ENCODE measurements at places on chromosomes 12 and 14.

GRCh38 chr12:109524466-109525278 lies 47.2 kb downstream of the UBE3B start:
- no peak for DNase-seq

DNA sequence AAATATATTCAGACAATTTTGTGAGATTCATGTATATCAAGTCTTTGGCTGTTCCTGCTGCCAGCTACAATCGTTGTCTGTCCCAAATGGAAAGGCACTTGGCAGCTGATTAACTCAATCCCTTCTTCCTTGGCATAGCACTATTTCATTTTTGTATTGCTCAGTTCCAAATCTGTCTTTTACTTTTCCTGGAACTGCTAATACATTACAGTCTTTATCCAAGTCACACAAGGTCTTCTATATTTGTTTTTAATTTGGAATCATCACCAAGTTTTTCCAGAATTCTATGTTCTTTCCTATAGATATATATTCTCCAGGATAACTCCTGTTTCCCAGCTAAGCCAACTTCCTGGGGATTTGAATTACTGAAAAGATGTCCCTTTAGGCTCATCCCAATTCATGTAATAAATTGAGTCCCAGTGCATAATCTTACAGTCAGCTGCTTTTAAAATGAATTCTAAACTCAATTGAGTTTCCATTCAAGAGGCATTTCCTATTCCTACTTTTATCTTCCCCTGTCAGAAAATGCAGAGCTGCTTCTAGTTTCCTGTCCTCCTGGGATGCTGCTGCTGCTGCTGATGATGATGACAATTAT lies 45.9 kb downstream of the DYRK2 start:
- DNase-seq = no peak

DNA sequence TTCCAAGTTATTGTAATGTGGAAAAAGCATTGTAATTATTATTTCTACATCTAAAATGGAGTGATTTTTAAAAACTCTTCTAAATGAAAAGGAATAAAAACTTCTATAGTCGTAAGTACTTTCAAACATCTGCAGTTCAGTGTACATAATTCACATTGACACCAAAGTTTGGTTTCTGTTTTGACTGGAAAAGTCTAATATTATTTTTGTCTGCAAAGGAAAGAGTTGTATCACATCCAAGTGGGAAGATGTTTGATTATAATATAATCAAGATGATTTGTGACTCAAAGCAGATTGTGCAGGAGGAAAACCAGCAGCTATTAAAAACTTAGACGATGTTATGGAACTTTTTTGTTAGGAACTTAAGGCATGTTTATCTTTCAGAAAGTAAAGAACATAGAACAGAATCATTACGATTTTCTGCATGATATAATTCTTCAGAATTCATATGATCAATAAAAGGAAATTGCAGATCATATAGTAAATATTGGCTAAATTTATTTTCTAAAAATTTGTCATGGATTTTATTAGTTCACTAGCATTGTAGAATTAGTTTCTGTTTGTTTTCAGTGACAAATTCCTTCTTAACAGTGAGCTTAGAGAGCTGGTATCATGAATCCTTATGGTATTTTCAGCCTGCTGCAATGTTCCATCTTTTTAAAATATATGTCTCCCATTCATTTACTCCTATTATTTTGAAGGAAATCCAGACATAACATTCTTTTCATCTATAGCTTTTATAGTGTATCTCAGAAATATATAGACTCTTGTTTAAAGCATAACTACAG lies 145.8 kb downstream of the MIPOL1 start:
- DNase-seq = no peak

DNA sequence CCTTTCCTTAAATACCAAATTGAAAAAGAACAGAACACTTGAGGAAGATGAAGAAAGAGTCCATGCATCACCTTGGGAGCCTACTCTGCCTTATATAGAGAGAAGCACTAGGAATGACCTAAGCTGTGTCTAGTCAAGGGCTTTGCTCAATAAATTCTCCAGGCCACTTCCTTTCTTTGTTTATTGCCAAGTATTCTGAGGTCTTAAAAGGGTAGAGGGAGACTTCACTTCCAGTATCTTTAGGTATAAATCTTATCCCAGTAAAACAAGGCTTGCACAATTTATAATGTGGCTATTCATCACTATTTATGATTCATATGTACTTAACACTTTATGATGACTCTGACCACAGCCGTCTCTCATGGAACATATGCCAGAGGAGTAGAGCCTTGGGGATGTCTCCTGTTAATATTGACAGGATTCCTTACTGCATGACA lies 85.1 kb upstream of the ARHGAP5 start:
- DNase-seq = no peak

GRCh38 chr12:51702587-51702986 lies 111.6 kb downstream of the SCN8A start:
- DNase-seq = no peak

DNA sequence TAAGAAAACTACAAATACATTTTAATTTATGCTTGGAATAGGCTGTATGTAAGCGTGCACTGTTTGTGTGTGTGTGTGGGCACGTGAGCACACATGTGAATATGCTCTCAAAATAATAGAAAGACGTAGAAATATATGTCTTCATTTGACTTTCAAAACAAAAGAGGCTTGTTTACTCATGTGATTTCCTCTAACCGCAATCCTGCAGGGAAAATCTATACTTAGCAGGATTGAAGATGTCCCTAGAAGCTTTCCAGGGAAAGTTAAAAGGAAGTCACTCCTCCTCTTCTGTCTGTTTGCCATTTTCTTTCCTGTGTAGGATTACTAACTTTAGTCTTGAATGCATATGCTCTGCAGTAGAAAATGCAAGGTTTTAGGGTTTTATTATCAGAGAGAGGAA lies 404.7 kb downstream of the MDGA2 start:
- no peak for DNase-seq

DNA sequence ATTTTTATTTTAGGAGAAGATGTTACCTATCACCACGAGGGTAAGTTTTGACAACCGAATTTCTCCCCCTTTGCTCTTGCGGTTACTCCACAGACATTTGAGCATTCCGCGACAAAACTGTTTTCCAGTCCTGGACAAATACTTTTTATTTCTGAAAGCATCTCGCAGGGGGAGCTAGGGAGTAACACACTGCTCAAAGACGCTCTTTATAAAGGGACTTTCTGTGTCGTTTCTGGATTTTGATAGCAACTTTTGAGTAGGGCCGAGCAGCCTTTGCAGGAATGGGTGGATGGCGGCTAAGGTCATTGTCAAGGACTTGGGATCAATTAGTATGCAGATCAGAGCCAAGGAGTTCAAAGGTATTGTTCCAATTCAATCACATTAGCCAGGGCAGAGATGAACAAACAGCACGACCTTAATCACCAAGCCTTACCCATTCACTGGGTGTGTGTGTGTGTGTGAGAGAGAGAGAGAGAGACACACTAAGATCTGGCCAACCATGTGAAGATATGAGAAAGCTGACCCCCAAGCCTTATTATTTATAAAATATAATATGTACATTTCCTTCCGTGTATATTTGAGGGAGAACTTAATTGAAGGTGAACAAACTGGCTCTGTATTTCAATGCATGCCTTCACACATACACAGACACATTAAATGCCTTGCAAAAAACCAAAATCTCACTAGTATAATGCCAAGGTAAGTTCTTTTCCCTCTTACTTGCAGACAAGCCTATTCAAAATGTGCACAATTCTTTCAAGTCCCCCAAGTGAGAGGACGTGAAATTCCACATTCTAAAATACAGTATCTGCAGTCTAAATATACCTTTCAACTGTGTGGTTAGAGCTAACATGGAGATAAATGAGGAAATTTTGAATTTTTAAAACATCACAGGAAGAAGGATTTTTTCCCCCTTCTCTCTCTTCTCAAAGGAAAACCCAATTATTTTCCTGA lies 613.8 kb downstream of the VRK1 start:
- DNase-seq = no peak

DNA sequence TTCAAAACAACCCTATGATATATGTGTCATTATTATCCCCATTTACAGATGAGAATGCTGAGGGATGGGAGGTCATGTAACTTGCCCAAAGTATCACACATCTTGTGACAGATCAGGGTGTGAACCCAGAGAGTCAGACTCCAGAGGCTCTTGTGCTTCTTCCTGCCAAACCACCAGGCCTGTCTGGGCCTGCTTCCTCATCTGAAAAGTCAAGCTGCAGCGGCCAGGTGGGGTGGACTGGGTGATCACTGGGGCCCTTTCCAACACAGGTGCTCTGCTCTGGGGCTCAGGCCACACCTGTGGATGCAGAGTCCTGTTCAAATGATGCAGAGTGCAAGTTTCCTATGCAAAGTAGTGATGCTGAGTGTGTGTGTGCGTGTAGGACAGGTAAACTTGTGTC lies 26.7 kb downstream of the TSPAN11 start:
- DNase-seq = no peak

GRCh38 chr12:131618303-131618658 lies 92.6 kb upstream of the SFSWAP start:
- no peak for DNase-seq

- no peak for DNase-seq
Measured at GRCh38 chr12:115078990-115079389, 395.0 kb upstream of the TBX3 start.

GRCh38 chr12:9694241-9694640 lies 24.7 kb downstream of the CLEC2D start:
- no peak for DNase-seq

- peak; percentile 68 for DNase-seq
Measured at GRCh38 chr14:87186737-87187136, 806.2 kb downstream of the GALC start.

- DNase-seq = no peak
Measured at GRCh38 chr12:132715874-132716273, 5.2 kb downstream of the PGAM5 start.

- DNase-seq = no peak
Measured at GRCh38 chr12:57604992-57605810, 577 bp downstream of the DTX3 start.

- no peak for DNase-seq
Measured at GRCh38 chr12:16435875-16436554, 88.6 kb downstream of the MGST1 start.

DNA sequence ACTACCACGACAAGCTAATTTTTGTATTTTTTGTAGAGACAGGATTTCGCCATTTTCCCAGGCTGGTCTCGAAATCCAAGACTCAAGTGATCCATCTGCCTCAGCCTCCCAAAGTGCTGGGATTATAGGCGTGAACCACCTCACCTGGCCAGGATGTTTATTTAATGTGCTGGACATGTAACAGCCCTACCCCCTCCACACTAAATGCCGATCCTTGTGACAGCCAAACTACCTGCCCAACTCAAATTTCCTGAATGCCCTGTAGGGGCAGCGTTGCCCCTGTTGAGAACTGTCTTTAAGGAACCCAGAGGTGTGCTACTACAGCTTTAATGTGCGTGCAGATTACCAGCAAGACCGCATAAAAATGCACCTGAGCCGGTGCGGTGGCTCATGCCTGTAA lies 48.1 kb downstream of the KCNK13 start:
- DNase-seq = peak; percentile 48

- DNase-seq = no peak
Measured at GRCh38 chr14:99497894-99498293, 16.7 kb downstream of the CCNK start.

DNA sequence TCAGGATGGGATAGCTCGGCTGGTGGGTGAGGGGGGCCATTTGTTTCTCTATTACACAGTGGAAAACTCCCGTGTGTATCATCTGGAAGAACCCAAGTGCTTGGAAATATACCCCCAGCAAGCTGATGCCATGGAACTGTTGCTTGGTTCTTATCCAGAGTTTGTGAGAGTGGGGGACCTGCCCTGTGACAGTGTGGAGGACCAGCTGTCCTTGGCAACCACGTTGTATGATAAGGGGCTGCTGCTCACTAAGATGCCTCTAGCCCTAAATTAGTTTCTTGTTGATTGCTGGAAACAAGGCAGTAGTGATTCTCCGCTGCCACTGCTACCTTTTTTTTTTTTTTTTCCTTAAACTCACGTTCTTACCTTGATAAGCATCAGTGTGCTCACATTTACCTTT lies 1.9 kb downstream of the RIOX1 start:
- no peak for DNase-seq

- no peak for DNase-seq
Measured at GRCh38 chr12:112590281-112590680, 171.5 kb downstream of the PTPN11 start.

GRCh38 chr12:12072064-12072760 lies 1.5 kb downstream of the BCL2L14 start:
- no peak for DNase-seq

GRCh38 chr14:65802196-65802595 lies 389.7 kb downstream of the FUT8 start:
- DNase-seq = no peak

Data from iPS DF 19.7 (cell line).